Peyer's patch (tissue), 4 donors: ENCODE measurements at places on chromosomes 11 and 22.

DNA sequence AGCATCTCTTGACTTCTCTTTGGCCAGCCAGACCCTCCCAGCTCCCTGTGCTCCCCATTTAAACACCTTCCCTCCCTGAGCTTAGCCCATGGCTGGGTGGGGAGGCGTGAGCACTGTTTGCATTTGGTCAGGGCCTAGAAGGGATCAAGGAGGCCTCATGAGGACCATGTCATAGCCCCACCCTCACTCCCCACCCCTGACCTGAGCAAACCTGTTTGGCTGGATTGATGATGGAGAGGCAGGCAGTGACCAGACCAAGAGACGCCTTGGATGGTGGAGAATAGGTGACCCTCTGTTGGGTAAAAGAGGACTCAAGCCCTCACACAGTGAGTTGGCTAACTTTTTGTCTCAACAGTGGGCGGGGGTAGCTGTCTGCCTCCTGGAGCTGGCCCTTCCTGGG is 49.9 kb downstream of the ST3GAL4 start:
- DNase-seq = no peak

DNA sequence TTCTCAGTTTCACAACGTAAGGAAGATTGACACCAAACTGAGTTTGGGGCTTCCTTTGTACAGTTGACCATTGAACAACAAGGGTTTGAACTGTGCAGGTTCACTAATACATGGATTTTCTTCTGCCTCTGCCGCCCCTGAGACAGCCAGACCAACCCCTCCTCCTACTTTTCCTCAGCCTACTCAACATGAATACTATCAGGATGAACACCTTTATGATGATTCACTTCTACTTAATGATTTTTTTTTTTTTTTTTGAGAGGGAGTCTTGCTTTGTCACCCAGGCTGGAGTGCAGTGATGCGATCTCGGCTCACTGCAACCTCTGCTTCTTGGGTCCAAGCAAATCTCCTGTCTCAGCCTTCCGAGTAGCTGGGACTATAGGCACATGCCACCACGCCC is 14.6 kb downstream of the RBM4 start:
- no peak for DNase-seq

GRCh38 chr11:67332081-67332691 is 21.2 kb downstream of the POLD4 start:
- DNase-seq = no peak

- DNase-seq = no peak
Observed at GRCh38 chr22:42347281-42347824, 76.9 kb upstream of the TCF20 start.

DNA sequence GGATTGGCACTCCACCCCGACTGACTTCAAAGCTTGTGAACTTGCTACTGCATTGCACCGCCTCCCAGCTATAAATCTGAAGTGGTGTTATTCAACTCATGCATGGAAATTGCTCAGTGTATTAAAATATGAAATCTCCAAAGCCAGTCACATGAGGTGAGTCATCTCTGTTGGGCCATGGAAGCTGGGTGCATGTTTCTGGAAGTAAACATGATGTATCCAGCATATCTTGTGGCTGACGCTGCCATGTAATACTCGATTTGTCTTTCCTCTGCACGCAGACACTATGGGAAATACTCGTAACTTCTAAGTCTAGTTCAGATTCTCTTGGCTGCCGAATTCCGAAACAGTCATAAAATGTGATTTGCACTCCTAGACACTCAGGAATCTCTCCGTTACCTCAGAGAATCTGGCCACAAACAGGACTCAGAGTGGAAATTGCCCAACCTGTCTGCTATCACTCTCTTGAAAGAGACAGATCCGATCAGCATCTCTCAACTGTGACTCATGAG is 154.9 kb upstream of the MPPED2 start:
- DNase-seq = no peak

DNA sequence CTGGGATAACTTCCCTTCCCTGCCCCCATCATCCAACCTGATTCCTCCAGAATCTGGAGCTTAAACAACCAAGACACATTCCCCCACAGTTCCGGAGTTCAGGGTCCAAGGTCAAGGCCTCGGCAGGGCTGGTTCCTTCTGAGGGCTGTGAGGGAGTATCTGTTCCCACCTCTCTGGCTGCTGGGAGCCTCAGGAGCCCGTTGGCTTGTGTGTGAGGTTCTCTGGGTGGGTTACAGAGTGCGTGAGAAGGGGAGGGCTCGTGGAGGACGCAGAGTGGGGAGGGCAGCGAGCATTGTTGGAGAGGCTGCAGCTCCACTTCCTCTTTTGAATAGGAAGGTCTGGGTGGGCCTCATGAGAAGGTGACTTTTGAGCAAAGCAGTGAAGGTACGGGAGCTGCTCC is 8.5 kb downstream of the SERHL2 start:
- no peak for DNase-seq

- DNase-seq = no peak
Observed at GRCh38 chr11:130109386-130109785, 39.7 kb downstream of the APLP2 start.

- no peak for DNase-seq
Observed at GRCh38 chr11:76257074-76257719, 50.9 kb upstream of the WNT11 start.

DNA sequence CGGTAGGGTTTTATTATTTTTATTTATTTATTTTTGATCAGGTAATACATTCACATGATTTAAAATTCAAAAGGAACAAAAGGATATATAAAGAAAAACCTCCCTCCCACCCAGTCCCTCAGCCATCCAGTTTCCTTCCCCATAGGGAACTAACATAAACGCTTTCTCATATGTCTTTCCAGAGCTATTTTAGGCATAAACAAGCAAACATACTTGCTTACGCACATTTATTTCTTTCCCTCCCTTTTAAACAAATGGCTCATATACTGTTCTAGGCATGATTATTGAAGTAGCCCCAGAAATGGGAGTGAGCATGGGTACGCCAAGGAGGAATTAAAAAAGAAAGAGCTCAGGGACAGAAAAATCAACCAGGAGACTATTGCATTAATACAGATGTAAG is 63.7 kb downstream of the LIF start:
- DNase-seq = no peak

- DNase-seq = no peak
Observed at GRCh38 chr11:64041846-64042245, 6.1 kb downstream of the FLRT1 start.
